ENCODE measurements at places on chromosomes 6 and 20. TPM values are rescaled to one million over a fixed set of nuclear protein-coding genes. Genes with fewer than 3 reads are reported as not detected.

PDE10A gene
- 12.0 TPM for total RNA-seq

ADGRF5 gene
- 40.6 TPM for total RNA-seq

RAET1L gene
- not detected for total RNA-seq

GRCh38 chr6:151535476-151536187 lies 41.8 kb downstream of the CCDC170 start:
- DNase-seq, result no peak

DNA sequence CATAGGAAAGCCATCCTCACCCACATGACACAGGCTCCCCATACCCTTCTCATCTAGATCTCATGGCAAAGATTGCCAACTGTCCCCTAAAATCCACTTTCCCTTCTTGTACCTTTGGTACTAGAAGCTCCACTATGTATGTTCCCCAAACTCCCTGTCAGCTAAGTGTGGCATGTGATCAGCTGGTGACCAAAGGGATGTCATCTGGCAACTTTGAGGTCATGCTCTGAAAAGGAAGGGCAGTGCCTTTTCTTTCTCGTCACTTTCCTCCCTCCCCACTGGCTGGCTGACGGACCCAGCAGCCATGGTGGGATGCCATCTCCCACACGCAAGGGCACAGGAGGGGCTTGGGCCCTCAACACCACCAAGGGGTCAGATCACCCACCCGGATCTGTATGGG lies 23.8 kb upstream of the TAF8 start:
- peak; percentile 69 for DNase-seq

DNA sequence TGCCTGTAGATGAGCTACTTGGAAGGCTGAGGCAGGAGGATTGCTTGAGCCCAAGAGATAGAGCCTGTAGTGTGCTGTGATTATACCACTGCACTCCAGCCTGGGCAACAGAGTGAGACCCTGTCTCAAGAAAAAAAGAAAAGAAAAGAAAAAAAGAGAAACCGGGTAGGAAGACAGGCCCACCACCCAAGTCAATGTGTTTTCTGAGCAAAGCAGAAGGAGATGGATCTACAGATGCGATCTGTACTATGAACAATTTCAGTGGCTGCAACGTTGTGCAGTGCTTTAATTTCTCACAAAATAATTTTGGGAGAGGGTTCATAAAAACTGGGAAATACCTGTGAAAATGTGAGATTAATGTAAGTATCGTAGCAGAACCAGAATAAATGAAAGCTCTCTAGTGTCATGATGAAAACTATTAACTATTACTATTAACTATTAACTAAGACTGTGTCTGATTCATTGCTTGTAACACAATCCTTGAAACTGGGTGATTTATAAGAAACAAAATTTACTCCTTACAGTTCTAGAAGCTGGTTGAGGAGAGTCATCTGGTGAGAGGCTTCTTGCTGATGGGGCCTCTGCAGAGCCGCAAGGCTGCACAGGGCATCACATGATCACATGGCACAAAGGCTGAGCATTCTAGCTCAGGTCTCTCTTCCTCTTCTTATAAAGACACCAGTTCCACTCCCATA lies 233.1 kb upstream of the ZNF217 start:
- DNase-seq, result peak; percentile 88

DNA sequence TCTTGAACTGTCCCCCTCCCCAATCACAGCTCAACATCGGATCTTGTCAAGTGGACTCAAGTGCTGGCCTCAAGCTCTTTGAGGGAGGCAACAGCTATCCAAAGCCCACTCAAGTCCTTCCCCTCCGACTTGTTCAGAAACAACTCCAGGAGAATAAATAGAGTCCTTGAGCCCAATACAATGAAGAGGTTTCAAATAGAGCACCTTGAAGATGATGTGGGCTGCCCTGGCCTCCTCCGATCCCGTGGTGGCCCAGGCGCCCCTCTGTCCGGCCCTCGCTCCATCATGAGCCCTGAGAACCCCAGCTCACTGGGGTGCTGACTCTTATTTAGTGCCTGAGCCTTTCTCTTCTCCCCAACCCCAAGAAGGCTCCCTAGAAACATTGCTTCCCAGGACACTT lies 164.3 kb upstream of the PMEPA1 start:
- DNase-seq, result no peak

All from spleen (tissue), 13 donors.